Stimulated activated CD4-positive, alpha-beta T cell treated with anti-CD3 and anti-CD28 coated beads, TNF-alpha, amount 100 ng/mL, for 4 hours (primary cell): ENCODE measurements at places on chromosomes 1 and 21.

GRCh38 chr1:37493336-37494098 is 19.1 kb downstream of the ZC3H12A start:
- DNase-seq = no peak

- no peak for DNase-seq
Observed at GRCh38 chr1:80882553-80882952, 918.2 kb upstream of the ADGRL2 start.

- no peak for DNase-seq
Observed at GRCh38 chr1:93042187-93043056, 36.7 kb upstream of the MTF2 start.

DNA sequence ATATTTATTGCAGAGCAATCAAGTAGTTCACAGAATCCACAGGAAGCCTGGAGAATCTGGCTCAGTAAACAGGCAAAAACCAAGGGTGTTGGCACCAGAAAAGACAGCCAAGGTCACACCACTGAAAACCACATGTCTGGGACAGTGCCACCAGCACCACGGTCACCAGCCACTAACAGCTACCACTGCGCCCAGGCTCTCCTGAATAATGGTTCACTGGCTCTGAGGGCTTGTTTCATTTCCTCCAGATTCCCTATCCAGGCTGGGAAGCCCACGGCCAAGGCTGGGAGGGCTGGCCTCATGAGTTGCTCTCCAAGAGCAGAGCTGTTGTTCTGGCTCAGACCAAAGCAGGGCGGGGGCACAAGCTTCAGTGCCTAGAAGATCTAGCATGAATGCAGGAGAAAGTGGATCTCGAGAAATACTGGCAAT is 54.5 kb upstream of the PTGFRN start:
- DNase-seq = no peak

- DNase-seq = no peak
Observed at GRCh38 chr1:54882519-54882918, 4.5 kb downstream of the DHCR24 start.

DNA sequence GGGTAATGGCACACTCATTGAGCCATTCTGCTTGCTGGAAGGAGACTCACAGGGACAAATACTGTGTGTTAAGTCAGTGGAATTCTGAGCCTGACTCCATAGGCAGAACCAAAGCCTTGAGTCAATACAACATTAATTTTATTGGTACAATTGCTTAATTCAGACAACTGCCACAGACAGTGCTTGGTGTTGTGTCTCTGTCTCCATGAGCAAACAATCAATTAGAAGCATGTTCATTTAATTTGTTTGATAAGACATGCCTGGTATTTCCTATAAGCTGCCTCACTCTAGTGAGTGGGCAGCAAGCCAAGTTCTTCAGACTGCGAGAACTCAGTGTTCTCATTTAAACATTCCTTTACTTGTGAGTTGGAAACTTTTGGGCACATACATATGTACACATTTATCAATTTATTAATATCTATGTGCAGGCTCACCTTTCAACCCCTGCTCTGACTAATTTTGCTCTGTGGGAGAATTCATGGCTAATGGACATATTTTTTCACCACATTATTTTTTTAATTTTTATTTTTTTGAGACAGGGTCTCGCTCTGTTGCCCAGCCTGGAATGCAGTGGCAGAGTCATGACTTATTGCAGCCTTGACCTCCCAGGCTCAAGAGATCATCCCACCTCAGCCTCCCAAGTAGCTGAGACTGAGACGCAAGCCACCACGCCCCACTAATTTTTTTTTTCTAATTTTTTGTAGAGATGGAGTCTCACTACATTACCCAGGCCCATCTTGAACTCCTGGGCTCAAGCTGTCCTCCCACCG is 4.5 kb upstream of the SRSF10 start:
- DNase-seq = no peak
